ENCODE measurements at places on chromosomes 2 and 18. TPM values are rescaled to one million over a fixed set of nuclear protein-coding genes. Genes with fewer than 3 reads are reported as not detected.

The ONECUT2 gene
- 0.09 TPM for total RNA-seq

The ANKRD30B gene
- 0.94 TPM for total RNA-seq

DNA sequence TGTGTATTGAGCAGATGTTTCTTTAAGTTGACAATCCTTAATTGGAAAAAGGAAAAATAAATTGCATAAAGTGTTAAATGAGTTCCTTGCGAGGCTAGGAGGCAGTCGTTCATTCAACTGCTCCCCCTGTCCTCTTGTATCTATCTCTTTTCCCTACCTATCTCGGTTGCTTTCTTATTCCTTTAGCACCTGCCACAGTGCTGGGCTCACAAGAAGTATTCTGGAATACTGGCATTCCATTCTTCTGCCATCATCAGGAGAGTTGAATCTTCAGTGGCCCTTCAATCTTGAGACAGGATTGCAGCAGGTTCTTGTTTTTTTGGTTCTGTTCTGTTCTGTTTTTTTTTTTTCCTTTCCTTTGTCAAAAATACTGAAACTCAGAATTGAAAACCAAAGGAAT lies 143.1 kb upstream of the AQP4 start:
- H3K27me3 ChIP-seq = no peaks in the 10 kb centered on the region
- DNase-seq = no peak
- no peak overlapping the region for H3K27ac ChIP-seq
- no peaks in the 10 kb centered on the region for H3K36me3 ChIP-seq

DNA sequence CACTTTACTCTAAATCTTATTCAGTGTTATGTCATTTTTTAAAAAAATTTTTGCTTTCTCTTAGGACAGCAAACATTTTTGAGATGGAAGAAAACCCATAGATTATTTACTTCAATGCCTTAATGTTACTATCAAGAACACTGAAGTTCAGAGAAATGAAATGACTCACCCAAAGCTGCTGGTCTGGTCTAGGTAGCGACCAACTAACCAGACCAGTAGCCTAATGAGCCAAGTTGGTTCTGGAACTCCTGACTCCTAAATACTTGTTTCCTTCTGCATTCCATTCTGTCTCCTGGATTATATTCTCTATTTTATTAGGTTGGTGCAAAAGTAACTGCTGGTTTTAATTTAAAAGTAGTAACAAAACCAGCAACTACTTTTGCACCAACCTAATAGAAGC lies 35.4 kb downstream of the SLC8A1 start:
- no peak for DNase-seq
- no peak overlapping the region for H3K27ac ChIP-seq
- no peak overlapping the region for H3K4me3 ChIP-seq

The CRYBA2 gene
- 14.2 TPM for total RNA-seq

DNA sequence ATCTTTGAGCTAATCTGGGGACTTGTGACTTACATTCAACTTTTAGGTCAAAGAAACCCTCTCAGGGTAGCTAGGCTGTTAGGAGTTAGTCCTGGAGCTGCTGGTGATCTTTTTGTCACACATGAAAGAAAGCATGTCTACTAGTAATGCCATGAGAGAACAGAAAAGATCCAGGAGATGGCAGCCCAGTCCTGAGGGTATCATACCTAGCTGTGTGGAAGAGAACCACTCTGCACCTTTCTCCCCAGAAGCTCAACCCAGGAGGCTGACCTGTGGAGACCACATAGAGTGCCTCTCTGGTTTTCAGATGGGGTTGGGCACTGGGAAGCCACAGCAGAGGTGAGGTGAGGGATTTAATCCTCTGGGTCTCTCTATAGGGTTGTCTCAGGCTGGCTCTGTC lies 460.2 kb upstream of the UBE2E3 start:
- H3K4me3 ChIP-seq = no peak overlapping the region
- DNase-seq = no peak
- H3K27ac ChIP-seq = no peak overlapping the region
- no peaks in the 10 kb centered on the region for H3K4me1 ChIP-seq

GRCh38 chr2:58261209-58261608 lies 20.1 kb upstream of the FANCL start:
- H3K27me3 ChIP-seq = no peaks in the 10 kb centered on the region
- no peaks in the 10 kb centered on the region for H3K4me1 ChIP-seq
- DNase-seq = no peak
- H3K4me3 ChIP-seq = no peak overlapping the region
- H3K27ac ChIP-seq = no peak overlapping the region

The PPP4R3B gene
- 87.0 TPM for total RNA-seq

The TNFAIP6 gene
- total RNA-seq = not detected

The HTRA2 gene
- total RNA-seq = 23.1 TPM

DNA sequence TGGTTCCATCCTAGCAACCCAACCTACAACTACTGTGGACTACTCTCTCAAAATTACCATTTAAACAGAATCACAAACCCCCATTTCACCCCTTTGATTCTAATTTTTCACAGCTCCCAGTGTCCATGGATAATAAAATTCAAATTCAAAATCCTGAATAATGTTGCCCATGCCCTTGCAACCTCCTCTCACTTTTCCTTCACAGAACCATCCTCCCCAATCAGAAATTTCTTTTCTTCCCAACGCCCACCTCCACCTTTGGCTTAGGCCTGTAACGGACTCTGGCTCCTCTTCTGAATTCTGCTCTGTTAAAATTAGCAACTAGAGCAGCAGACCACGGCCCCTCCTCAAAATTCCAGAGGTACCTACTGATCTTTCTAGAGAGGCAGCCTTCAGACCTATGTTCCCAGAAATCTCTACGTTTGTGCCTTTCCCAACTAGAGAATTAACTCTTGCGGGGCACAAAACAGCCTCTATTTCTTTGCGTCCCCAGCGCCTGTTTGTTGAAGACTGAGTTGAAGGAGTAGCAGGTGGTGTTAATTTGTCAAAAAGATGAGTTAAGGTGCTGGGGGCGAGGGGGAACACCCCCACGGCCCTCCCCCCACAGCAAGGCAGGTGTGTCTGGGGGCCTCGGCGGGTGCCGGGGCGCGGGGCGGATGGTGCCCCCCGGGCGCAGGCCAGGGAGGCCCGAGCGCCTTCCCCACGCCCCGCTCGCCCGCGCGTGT lies 428 bp upstream of the MAP3K20 start:
- peak overlapping the region; percentile 90 for H3K27ac ChIP-seq
- H3K4me3 ChIP-seq = peak overlapping the region; percentile 94
- no peaks in the 10 kb centered on the region for H3K4me1 ChIP-seq
- DNase-seq = no peak
- no peaks in the 10 kb centered on the region for H3K27me3 ChIP-seq
- H3K36me3 ChIP-seq = no peaks in the 10 kb centered on the region

- H3K4me1 ChIP-seq = no peaks in the 10 kb centered on the region
- DNase-seq = peak; percentile 93
- no peaks in the 10 kb centered on the region for H3K36me3 ChIP-seq
- H3K27me3 ChIP-seq = no peaks in the 10 kb centered on the region
- peak within 1 kb of the TSS; percentile 47 for H3K27ac ChIP-seq
Observed at GRCh38 chr18:54958704-54959625, at the start of gene CCDC68. Gene CCDC68 (minus strand): TSS chr18:54959461. CDS start chr18:54942791, 16,670 bp downstream.

The CFLAR gene
- 303 TPM for total RNA-seq

- H3K36me3 ChIP-seq = no peaks in the 10 kb centered on the region
- no peaks in the 10 kb centered on the region for H3K27me3 ChIP-seq
- no peak overlapping the region for H3K27ac ChIP-seq
- H3K4me1 ChIP-seq = no peaks in the 10 kb centered on the region
- H3K4me3 ChIP-seq = no peak overlapping the region
Observed at GRCh38 chr2:107028661-107029060, 142.7 kb upstream of the ST6GAL2 start.

DNA sequence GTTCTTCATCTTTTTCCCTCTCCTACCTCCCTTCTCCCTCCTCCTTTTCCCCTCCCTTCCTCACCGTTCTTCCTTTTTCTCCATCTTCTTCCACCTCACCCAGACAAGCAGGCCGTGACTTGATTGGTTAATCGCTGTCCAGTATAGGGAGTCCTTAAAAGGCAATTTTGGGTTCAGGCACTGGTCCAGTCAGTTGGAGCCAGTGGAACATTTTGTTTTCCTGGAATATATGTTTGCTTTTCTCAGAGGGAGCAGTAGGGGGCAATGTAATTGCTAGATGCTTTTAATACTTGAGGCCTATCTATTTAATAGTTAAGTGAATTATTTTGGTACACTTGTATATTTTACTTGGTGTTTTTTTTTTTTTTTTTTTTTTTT lies 15.0 kb downstream of the ELAC1 start:
- no peak overlapping the region for H3K4me3 ChIP-seq
- H3K36me3 ChIP-seq = no peaks in the 10 kb centered on the region
- H3K27me3 ChIP-seq = no peaks in the 10 kb centered on the region
- no peaks in the 10 kb centered on the region for H3K4me1 ChIP-seq
- no peak overlapping the region for H3K27ac ChIP-seq

- no peaks in the 10 kb centered on the region for H3K27me3 ChIP-seq
- DNase-seq = no peak
- H3K4me1 ChIP-seq = no peaks in the 10 kb centered on the region
- no peak overlapping the region for H3K27ac ChIP-seq
- no peak overlapping the region for H3K4me3 ChIP-seq
- no peaks in the 10 kb centered on the region for H3K36me3 ChIP-seq
Observed at GRCh38 chr2:16293398-16293797, 353.0 kb downstream of the MYCN start.

GRCh38 chr2:39676342-39676741 lies 10.6 kb downstream of the TMEM178A start:
- no peak overlapping the region for H3K27ac ChIP-seq
- H3K4me1 ChIP-seq = no peaks in the 10 kb centered on the region
- H3K4me3 ChIP-seq = no peak overlapping the region

DNA sequence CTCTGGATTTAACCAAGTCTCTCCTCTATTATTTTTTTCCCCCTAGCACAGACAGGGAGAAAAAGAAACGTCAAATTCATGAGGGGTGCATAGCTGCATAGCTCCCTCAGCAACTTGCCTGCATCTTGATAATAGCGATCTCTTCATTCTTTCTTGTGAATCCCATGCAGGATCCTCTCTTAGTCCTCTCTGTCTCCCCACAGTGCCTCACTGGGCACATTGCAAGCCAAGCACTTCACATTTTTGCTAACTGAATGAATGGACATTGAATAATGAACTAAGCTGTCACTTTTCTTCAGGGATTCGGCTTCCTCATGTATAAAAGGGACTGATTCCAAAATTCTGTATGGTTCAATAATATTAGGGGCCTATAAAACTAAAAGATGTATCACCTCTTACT lies 2.9 kb upstream of the EPB41L3 start:
- H3K36me3 ChIP-seq = no peaks in the 10 kb centered on the region
- DNase-seq = no peak
- no peaks in the 10 kb centered on the region for H3K27me3 ChIP-seq
- no peak overlapping the region for H3K4me3 ChIP-seq
- H3K4me1 ChIP-seq = no peaks in the 10 kb centered on the region
- H3K27ac ChIP-seq = no peak overlapping the region

The COL6A3 gene
- total RNA-seq = 67.7 TPM

The SKA1 gene
- 0.54 TPM for total RNA-seq

DNA sequence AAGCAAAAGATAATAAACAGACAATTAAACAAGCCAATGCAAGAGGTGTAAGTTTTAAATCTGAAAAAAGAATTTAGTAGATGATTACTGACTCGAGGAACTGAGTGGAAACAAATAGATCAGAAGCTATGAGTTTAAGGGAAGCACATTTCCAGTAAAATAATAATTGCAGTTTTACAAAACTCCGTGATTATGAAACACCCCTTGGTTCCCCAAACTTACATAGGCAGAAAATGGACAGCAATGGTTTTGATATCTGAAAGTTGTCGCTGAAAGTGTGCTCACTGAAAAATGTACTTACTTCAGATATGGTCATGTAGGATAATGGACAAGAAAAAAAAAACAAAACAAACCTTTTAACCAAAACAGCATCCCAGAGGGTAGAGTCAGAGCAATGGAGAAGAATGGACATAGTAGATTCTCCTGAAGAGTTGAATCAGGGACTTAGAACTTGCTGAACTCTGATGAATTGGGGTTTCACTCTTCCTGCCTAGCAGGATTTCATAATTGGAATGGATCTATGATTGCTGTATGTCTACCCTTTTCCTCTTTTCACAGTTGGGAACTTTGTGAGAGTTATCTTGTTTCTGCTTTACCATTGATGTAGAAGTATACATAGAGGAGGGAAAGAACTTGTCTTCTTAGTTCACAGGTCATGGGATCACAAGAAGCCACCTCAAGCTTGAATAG lies 305.6 kb upstream of the ZEB2 start:
- H3K27me3 ChIP-seq = no peaks in the 10 kb centered on the region
- H3K27ac ChIP-seq = no peak overlapping the region
- H3K36me3 ChIP-seq = no peaks in the 10 kb centered on the region

GRCh38 chr2:120860579-120860922 lies 124.9 kb downstream of the GLI2 start:
- no peak overlapping the region for H3K4me3 ChIP-seq
- peak; percentile 34 for DNase-seq
- no peak overlapping the region for H3K27ac ChIP-seq
- H3K4me1 ChIP-seq = no peaks in the 10 kb centered on the region

GRCh38 chr2:197497326-197497725 lies 2.3 kb downstream of the HSPD1 start:
- H3K4me1 ChIP-seq = peaks cover 10% of the 10 kb centered on the region
- no peaks in the 10 kb centered on the region for H3K27me3 ChIP-seq
- H3K27ac ChIP-seq = no peak overlapping the region
- no peaks in the 10 kb centered on the region for H3K36me3 ChIP-seq

DNA sequence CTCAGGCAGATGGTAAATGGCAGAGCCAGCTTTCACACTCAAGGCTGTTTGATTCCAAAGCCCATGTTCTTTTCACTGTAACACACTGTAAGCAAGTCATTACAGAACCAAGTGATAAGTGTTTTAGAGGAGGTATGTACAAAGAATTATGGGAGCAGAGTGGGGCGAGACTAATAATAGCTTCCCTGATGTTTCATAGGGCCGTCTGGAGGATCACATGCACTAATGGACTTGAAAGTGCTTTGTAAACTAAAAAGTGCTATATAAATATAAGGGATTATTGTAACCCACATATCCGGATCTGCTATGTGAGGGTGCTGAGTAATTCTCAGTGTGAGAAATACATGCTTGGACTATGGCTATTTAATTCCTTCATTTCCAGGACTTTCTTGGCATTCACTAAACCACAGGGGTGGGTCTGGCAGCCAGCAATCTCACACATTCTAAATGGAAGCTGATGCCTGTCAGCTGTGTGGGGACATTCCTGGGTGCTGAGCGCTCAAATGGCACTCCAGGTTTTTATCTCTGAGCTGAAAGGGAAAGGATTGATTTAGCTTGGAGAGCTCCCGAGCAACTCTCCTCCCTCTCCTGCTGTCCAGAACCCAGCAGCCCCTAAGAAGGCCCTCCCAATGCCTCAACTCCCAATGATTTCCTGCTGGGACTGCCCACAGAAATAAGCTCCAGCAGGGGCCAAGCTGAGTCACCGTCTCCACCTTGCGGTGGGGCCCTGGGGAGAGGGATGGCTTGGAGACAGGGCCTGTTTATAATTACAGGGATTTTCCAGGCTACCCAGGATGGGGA lies 222.8 kb downstream of the SOX11 start:
- H3K36me3 ChIP-seq = no peaks in the 10 kb centered on the region
- no peak overlapping the region for H3K27ac ChIP-seq
- no peak for DNase-seq
- H3K27me3 ChIP-seq = no peaks in the 10 kb centered on the region
- no peak overlapping the region for H3K4me3 ChIP-seq
- H3K4me1 ChIP-seq = no peaks in the 10 kb centered on the region

The AFF3 gene
- total RNA-seq = 216 TPM
